ENCODE measurements at places on chromosomes 2 and 18.

DNA sequence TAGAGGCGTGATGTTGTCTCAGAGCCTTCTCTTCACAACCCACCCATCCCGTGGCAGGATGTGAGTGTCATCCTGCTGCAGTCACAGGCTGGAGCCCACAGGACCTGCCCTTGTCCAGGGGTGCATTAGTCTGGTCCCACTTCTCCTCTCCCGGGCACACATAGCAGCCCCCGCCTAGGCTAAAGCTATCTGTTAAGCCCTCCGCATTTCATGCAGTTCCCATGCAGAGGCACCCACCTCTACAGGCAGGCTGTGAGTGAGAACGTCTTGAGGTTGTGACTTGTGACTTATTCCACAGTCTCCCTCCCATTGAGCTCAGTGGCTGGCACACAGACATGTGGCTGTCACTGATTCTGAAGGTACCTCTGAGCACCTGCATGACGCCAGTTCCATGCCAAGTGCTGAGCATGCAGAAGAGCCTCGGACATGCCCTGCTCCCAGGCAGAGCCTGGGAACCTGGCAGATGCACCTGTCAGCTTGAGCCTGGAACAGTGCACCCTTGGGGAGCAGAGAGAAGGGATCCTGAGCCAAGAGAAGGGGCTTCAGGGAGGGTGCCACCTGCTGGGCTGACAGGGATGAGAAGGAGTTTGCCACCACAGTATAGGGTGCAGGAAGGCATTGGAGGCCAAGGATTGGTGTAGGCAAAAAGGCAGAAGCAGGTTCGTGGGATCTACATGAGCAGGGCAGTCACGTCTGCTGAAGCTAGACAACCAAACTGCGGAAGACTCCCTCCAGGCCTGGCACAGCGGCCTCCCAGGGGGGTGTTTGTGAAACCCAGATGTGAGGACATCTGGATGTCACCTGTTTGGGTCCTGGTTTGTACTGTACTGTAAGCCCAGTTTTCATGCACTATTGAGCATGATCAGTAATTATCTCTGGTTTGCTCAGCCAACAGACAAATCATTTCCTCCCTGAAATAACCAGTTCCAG, 213.6 kb downstream of the GLI2 start:
- no peak for DNase-seq

GRCh38 chr2:218149848-218150440, 16.8 kb downstream of the CXCR1 start:
- no peak for DNase-seq

DNA sequence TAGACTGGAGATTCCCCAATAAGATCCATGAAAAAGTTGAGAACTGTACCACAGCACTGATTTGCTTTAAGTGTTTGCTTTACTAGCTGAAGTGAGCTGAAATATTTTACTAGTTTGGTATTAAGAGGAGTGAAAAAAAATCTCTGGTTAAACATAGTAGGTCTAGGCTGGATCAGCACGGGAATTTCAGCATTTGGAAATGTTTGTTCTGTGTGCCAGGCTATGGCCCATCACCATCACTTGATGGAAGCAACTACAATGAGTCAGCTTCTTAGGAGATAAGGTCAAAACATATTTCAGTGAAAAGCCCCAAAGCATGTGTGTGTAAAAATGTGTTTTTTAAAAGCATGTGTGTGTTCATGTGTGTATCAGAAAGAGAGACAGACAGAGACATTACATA, 131.4 kb upstream of the DNMT3A start:
- no peak for DNase-seq

DNA sequence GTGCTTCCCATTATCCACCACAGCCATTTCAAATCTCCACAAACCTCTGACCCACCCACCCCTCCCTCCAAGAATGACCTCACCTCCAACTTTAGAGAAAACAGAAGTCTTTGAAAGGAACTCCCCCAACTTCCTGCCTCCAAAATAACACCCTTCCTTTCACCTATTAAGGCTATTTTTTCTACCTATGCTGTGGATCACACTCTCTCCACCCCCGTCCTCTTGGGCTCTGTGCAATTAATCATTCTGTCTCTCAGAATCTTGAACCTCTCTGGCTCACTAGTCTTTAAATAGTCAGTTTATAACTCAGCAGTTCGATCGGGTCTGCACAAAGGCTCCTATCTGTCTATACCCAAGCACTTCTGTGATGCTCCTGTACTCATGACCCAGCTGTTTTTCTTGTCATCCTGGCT, 37.3 kb upstream of the XPO1 start:
- DNase-seq: no peak

- DNase-seq: no peak
Measured at GRCh38 chr2:23425885-23426262, 40.9 kb downstream of the KLHL29 start.

DNA sequence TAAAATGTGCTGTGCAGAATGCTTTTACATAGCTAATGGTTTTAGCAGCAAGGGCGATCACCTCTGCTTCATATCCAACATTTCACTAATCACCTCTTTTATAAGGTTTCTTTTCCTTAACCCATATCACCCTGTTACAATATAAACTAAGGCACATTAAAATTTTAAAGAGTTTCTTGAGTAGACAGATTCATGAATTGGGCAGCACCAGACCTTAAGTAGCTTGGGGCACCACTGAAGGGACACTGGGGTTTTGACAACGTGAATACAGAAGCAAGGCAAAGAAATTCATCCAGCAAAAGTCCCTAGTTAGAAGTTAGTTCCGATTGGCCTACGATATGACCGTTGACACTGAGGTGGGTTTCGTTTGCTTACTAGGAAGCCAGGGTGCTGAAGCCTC, 44.0 kb upstream of the RALBP1 start:
- DNase-seq: no peak

DNA sequence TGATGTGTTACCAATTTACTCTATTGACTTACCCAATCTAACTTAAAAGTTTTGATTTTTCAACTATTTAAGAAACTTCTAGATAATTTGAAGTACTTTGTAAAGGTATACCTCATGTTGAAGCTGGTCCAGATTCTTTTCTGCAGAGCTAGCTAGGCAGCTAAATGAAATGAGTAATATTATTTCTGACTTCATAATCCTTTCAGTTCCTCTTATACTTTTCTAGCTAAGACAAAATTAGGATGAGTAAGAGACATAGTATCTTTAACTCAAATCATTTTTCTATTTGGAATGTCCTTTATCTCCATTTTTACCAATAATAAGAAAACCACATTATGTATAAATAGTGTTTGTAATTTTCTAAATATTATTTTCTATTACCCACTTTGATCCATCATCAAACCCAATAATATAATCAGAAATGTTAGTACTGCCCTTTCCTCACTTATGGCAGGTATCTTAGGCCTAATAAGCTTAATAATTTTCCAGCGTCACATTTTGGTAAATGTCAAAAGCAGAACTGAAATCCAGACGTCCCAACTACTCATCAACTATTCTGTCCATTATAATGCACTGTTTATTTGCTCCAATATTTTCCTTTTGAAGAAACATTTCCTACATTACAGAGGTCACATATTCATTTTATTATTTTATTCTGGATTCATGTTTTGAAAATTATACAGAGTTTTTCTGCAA, 456.6 kb downstream of the THSD7B start:
- DNase-seq: no peak

DNA sequence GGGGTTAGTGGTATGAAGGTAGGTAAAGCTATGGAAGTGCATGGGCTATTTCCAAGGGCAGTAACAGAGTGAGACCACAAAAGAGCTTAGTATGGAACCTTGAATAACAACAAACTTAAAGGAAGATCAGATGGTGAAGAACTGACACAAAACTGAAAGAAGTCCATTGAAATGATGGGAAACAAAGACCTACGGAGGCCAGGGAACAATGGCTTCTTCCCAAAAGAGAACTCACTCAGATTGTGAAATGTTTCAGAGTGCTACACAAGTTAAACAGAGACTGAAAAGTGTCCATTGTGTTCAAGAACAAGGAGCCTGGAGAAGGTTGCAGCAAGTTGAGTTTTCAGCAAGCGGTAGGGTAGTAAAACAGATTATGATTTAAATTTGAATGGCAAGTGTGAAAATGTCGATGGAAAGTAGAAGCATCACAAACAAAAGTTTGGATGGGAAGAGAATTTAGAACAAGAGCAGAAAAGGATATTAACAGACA, 700.0 kb upstream of the NXPH2 start:
- no peak for DNase-seq

DNA sequence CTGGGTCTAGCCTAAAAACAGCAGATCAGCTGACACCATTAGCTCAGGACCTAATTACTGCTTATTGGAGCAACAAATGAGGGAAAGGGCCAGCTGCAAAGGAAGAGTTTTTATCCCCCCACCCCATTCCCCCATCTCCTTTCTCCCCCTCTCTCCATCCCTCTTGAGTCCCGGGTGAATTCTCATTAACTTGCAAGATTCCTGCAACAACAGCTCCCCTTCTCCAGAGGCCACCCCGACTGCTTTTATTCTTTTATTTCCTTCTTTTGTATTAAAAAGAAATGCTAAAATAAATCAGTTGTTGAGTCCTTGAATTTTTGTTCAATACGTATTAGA, 473 bp upstream of the NOL4 start:
- no peak for DNase-seq

All from midbrain (tissue), 1 donor.